ENCODE measurements at places on chromosomes 11 and 22.

GRCh38 chr11:65439331-65440181 lies 17.0 kb downstream of the NEAT1 start:
- no peak for DNase-seq

GRCh38 chr11:945986-946385 lies 20.3 kb downstream of the AP2A2 start:
- no peak for DNase-seq

GRCh38 chr22:48885919-48886305 lies 941.8 kb downstream of the BRD1 start:
- DNase-seq = no peak

- DNase-seq = no peak
Measured at GRCh38 chr11:122816761-122817520, 21.4 kb upstream of the CRTAM start.

- DNase-seq = peak; percentile 36
Measured at GRCh38 chr11:65204646-65205601, 23.2 kb downstream of the CAPN1 start.

GRCh38 chr11:12415342-12415966 lies 38.1 kb downstream of the PARVA start:
- DNase-seq = no peak

GRCh38 chr22:26431261-26431995 lies 2.4 kb downstream of the ASPHD2 start:
- DNase-seq = no peak

DNA sequence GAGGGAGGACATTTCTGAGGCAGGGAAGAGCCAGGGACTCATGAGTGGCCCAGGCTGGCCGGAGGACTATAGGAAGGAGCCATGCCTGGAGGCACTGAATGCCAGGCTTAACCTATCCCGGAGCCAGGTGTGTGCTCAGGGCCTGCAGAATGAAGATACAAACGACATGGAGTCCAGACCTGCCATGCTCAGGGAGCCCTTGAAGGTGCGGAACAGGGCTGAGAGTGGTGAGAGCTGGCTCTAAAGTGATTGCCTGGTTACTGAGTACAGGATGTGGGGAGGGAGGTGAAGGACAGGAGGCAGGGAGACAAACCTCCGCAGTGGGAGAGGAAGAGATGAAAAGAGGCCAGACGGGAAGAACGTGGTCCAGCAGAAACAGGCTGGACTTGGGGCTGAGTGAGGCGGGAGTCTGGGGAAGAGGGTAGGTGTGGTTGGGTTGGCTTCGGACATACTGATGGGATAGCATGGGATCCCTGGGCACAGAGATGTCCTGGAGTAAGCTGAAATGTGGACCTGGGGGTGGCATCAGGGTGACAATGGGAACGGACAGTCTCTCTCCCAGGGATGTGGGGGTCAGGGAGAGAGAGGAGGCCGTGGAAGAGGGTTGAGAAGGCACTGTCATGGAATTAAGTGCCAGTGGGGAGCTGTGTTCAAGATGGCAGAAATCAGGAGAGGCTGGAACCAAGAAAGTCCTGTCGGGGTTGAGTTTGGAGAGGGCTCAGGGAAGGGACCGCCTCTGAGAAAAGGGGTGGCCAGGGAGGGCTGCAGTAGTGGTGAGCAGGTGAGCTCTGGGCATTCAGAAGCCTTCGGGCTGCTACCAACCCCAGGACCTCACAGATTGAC lies 1.5 kb upstream of the ANKRD13D start:
- DNase-seq = no peak

DNA sequence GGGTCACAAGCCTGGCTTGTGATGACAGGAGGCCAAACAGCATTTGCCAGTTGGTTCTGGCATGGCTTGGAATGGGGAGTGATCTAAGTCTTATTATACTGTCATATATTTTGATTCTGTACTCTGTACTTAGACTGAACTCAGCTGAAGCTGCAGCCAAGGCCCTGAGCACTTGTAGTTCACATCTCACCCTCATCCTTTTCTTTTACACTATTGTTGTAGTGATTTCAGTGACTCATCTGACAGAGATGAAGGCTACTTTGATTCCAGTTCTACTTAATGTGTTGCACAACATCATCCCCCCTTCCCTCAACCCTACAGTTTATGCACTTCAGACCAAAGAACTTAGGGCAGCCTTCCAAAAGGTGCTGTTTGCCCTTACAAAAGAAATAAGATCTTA lies 843 bp downstream of the OR56B1 start:
- DNase-seq = no peak

GRCh38 chr11:96014217-96014616 lies 90.3 kb upstream of the MTMR2 start:
- DNase-seq = peak; percentile 25

- peak; percentile 38 for DNase-seq
Measured at GRCh38 chr11:48093795-48094642, 113.7 kb downstream of the PTPRJ start.

DNA sequence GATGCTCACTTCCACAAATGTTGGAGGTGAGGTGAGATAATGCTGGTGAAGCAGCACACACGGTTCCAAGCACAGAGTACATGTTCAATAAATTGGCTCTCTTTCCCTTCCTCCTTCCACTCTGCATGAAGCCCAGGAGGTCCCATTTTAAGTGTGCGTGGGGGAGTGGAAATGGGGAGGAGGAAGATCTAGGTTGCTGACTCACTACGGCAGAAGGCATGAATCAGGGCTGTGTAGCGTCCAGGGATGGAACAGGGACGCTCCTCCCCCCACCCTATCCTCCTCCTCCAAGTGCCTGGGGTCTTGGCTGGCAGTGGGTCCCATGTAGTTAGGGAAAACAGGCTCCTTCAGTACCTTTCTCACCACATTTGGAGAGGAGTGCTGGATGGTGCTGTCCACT lies 44.2 kb downstream of the TRIM66 start:
- no peak for DNase-seq

GRCh38 chr11:134333946-134334345 lies 2.2 kb downstream of the GLB1L2 start:
- no peak for DNase-seq

DNA sequence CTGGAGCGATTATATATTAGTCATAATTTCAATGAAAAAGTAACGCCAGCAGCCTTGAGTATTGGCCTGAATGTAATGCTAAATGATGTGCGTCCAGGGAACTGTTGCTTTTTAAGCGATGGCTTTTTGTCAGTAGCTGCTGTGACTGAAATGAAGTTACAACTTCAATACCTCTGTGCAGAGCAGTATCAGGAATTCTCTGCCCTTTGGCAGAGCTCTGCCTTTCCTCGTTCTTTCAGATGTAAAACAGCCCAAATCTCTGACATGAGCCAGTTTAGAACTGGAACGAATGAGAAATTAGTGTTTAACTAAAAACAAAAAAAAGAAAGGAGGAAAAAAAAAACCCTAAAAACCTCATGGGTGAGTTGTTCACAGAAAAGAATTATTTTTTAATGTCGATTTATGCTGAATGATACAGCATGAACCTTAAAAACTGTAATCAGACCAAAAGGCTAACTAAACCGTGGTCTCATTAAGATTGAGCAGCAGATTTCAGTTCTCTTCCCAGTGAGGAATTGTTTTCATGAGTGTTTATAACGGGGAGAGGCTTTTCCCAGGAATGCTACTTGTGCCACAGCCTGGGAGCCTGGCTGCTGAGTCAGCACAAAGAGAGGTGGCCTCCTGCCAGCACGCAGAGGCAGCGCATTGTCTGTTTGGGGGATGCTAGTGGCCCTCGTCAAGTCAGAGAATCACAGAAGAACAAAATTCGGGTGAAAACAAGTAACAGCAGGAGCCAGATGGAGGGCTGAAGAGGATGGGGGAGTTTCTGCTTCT lies 146.2 kb upstream of the RASSF10 start:
- DNase-seq = no peak

GRCh38 chr11:1825039-1825740 lies 9.6 kb upstream of the SYT8 start:
- no peak for DNase-seq

GRCh38 chr11:48101958-48102357 lies 114.7 kb upstream of the OR4B1 start:
- DNase-seq = no peak

DNA sequence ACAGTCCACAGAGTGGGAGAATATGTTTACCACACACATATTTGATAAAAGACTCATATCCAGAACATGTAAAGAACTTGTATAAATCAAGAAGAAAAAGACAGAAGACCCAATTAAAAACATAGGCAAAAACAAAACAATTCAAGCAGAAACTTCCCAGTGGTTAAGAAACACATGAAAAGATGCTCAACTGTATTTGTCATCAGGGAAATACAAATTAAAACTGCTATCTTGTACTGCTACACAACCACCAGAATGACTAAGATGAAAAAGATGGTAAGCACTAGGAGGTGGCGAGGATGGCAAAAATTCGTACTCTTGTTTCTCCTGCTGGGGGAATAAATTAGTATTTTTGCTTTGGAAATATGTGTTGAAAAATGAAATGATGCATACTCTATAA lies 192.3 kb upstream of the C11orf87 start:
- DNase-seq = no peak

DNA sequence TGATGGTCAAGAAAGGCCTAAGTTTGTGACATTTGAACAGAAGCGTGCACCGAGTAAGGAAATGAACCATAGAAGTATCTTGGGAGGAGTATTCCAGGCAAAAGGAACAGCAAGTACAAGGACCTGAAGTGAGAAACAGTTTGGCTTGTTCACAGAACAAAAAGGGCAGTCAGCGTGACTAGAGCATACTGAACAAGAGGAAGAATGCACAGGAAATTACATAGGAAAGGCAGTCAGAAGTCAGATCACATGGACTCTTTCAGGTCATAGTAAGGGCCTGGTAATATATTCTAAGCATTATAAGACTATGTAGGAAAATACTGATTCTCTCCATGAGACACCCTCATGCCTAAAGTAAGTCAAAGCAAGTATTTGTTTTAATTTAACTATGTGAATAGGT lies 52.3 kb upstream of the GAB2 start:
- no peak for DNase-seq

- no peak for DNase-seq
Measured at GRCh38 chr11:131944736-131945135, 574.3 kb downstream of the NTM start.

- DNase-seq = no peak
Measured at GRCh38 chr22:21928048-21928447, 24.6 kb downstream of the PPM1F start.

DNA sequence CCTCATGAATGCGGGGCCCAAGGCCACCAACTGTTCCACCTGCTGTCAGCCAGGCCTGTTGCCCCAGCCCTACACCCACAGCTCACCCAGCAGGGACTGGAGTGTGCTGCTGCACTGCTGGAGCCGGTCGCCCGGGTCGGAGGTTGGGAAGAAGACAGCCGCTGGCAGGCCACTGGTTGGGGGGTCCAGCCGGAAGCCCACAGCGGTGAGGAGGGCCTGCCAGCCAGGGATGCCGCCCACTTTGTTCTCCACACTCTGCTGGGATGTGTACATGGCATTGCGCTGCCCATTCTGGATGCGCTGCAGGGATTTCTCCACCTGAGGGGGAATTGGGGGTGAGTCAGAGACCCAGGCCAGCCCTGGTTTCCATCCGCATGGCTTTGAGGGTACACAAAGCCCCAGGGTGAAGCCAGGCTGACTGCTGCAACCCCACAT lies 74.2 kb upstream of the PITPNB start:
- no peak for DNase-seq

DNA sequence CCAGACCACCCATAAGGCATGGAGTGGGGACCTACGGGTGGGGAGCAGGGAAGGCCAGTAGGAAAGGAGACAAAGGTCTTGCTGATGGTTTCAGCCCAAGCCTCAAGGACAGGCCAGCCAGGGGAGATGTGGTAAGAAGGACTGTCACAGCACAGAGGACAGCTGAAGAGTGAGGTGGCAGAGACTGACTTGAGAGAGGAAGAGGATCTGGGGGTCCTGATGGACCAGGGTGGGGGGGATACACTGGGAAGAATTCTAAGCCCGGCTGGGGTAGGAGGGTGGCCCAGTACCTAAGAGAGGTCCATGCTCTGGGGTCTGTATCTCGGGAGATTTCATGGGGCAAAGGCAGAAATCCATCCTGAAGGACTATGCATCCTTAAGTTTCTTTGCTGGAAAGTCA lies 66.1 kb upstream of the THY1 start:
- DNase-seq = no peak

DNA sequence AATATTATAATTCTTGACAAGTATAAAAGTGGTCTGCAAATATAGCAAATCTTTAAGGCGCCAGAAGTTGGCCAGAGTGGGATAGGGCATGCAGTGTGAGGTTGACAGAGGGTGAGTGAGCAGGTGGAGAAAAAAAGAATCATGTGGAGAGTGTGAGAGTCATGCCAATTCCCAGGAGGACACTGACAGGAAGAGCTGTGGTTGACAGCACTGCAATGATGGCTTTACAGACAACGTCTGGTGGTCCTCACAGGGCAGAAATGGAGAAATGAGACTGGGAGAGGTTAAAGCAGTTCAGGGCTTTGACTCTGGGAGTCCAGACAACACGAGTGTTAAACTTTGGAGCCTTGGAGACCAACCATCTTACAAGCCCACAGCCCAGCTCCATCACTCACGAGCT lies 34.9 kb downstream of the SERPIND1 start:
- DNase-seq = no peak

GRCh38 chr22:18065256-18065655 lies 12.5 kb upstream of the PEX26 start:
- no peak for DNase-seq

DNA sequence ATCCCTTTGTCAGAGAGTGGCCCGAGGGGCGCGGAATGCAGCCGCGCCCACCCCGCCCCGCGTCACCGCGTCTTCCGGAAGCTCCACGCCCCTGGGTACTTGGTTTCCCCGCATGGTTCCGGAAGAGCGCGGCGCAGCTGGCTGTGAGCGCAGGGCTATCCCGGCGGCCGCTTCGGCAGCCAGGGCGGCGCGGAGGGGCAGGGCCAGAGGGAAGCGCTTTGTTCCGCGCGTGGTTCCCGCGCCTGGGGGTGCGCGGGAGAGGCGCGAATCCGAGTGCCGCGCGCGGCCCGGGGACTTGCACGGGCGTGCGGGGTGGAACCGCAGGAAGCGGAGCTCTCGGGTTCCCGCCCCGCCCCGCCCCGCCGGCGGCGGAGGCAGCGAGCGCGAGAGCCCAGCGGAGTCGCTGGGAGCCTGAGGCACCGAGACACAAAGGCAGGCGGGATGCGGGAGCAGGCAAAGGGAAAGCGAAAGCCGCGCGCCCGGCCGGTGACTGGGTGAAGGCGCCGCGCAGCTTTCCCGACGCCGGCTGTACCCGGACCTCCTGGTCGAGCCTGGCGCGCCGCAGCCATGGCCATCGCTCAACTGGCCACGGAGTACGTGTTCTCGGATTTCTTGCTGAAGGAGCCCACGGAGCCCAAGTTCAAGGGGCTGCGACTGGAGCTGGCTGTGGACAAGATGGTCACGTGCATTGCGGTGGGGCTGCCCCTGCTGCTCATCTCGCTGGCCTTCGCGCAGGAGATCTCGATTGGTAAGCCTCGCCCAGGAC lies at the start of gene PANX1:
TSS of gene PANX1 (plus strand) at position 96 of the 766 bp plus-strand sequence. CDS start at position 568, 472 bp downstream.
- peak; percentile 88 for DNase-seq

DNA sequence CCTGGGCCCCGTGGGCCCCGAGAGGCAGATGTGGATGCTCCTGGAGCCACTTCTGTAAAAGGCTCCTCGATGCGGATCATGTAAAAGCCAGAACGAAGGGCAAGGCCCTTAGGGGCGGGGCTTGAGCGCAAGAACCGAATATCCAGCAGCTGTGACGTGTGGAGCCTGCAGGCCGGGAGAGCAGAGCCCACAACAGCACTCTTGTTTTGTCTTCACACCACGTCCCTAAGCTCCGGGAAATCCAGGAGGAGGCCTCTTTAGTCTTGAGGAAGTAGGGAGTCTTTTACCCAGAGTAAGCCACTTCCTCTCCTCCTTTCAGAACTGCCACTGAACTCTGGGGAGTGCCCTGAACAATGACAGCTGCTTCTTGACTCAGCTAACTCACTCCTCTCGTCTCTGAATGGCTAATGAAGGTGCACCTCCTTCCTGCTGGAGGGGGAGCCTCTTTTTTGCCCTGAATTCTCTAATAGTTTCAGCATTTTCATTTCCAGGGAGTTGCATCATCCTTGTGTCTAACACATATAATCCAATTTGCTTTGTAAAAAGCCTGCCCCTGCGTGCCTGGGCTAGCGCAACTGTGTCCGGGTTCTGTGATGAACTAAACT lies 12.5 kb downstream of the L3MBTL2 start:
- no peak for DNase-seq

Measured in NCI-H146 (cell line).